DMS153 (cell line): ENCODE measurements at places on chromosomes 12 and 14.

DNA sequence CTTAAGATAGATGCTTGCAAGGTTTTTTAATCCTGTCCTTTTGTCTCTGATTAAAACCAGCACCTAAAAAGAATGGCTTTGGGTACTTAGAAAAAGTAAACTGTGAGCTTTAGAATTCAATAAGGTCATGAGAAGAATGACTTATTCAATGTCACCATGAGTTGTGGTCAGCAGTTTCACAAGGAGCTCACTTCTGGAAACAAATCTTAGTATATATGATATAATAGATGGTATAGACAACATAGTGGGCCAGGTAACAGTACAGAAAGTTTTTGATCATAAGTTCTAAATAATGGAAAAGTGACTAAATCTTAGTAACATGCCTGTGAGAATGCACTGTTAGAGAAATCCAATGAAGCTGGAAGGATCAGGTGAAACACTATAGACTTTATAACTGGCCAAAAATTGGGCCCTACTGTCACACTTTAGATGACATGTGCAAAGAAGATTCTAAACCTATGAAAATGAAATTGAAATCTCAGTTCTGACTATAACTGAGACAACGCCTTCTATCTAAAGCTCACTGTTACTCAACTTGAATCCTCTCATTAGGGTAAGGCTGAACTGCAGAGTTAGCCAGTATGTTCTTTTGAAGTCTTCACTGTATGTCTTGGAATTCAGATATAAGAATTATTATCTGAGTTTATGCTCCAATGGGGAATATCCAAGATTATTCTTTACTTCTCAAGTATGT, 42.4 kb upstream of the RAD51AP1 start:
- no peak for DNase-seq

- DNase-seq = no peak
Measured at GRCh38 chr12:78343657-78344056, 513.0 kb downstream of the NAV3 start.

- DNase-seq = no peak
Measured at GRCh38 chr12:84572196-84572595, 340.4 kb downstream of the SLC6A15 start.

- no peak for DNase-seq
Measured at GRCh38 chr14:34715127-34715863, 902 bp upstream of the CFL2 start.

- DNase-seq = no peak
Measured at GRCh38 chr14:50964683-50965390, 20.6 kb upstream of the PYGL start.

DNA sequence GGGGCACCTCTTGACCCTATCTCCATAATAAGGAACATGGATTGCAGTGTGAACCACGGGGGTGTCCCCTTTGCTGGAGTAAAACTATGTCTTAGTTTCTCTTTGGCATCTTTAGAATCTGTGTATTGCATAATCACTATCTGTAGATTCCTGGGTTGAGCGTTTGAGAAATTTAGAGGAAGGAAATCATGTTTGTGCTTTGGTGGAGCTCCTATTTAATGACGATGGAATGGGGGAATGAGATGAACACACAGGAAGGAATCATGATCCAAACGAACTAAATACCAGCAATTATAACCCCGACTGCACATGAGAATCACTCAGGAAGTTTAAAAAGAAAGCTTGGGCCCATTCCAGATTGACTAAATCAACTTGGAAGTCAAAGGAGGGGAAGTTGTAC, 1.3 kb upstream of the MYG1 start:
- DNase-seq = no peak

- DNase-seq = no peak
Measured at GRCh38 chr12:4261655-4262054, 11.9 kb upstream of the CCND2 start.

- DNase-seq = no peak
Measured at GRCh38 chr12:43579206-43579605, 27.2 kb upstream of the ADAMTS20 start.

DNA sequence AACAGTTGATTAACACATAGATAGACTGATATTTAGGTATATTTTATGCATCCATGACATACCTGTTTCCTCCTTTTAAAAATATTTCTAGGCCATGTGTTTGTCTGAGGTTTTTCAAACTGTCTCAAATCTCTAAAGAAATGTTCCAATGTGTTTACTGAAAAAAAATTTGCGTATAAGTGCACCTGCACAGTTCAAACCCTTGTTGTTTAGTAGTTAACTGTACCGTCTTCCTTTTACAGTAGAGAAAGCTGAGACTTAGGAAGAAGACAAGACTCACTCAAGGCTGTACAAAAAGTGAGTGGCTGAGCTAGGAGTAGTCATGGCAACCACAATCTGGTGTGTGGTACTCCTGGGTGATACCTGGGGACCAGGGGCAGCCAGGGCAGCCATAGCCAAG, 934.6 kb downstream of the VRK1 start:
- no peak for DNase-seq

DNA sequence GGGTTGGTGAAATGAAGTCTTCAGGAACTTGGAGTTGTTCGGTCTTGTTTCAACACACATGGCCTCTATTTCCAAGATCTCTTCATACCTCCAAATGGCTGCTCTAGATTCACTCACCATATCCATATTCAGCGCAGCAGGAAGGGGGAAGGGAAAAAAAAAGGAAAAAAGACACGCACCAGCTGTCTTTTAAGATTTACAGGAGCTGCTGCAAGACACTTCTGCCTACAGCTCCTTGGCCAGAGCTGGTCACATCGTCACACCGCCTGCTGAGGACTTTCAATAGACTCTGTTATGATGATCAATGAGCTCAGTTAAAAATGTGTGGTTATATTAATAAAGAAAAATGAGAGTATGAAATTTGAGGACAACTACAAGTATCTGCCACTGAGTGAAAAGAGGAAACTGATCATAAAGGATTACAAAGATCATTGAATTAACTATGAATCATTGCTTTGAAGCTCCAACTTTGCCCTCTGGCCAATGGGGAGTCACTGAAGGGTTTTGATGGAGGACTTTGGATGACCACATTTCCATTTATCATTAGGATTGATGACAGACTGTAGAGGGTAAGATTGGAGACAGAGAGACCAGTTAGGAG, 182.1 kb upstream of the HMGA2 start:
- no peak for DNase-seq

DNA sequence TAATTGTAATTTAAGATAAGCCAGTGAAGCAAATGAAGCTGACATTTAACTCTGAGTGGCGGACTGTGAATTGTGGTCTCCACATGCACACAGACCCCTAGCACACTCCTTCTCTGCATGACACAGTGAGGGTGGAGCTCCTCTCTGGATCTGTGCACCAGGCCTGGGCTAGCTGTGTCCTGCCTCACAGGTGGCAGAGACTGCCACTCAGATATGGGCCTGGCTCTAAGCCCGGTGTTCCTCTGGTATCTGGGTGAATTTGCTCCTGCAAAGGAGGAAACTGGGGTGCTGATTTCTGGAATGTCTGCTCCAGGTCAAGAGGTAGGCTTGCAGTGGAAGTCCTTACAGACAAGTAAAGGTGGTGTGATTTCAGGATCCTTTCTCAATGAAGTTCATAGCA, 282.4 kb downstream of the FOXN3 start:
- no peak for DNase-seq

DNA sequence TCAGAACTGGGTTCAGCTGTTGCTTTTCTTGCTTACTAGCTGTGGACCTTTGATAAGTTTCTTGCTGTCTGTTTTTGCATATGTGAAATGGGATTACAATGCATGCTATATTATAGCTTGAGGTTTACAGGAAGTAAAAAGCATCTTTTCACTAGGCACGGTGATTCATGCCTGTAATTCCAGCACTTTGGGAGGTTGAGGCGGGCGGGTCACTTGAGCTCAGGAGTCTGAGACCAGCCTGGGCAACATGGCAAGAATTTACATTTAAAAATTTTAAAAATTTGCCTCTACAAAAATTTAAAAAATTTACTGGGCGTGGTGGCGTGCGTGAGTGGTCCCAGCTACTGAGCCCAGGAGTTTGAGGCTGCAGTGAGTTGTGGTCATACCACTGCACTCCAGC, 42.0 kb downstream of the CALM1 start:
- no peak for DNase-seq

DNA sequence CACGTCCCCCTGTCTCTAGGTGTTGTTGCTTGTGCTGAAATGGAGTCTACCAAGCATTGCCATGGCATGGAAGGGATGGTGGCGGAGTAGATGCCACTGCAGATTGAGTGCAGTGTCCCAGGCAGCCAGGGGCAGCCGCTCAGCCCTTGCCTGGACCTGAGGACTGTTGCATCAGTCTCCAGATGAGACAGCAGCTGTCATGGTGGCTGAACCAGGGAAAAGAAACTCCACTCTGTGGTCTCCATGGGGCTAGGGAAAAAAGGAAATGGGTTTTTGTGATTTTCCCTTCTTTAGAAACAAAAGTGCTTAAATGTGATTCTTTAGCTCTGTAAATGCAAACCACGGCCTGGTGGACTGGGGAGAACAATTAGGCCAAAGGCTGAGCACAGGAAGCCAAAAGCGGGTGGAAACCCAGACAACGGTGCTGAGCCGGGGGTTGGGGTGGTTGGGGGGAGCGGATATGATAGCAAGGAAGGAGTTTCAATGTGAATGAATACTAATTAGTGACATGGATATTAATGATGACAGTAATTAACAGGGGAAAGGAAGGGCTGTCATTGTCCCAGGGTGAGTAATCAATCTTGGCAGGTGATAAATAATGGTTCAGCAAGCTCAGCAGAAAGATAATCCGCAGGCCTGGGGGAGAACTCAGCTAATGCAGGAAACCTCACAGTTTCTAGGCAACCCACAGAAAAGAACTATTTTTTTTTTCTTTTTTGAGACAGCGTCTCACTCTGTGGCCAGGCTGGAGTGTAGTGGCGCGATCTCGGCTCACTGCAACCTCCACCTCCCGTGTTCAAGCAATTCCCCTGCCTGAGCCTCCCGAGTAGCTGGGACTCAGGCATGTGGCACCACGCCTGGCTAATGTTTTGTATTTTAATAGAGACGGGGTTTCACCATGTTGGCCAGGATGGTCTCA, 442.6 kb downstream of the DPF3 start:
- no peak for DNase-seq

DNA sequence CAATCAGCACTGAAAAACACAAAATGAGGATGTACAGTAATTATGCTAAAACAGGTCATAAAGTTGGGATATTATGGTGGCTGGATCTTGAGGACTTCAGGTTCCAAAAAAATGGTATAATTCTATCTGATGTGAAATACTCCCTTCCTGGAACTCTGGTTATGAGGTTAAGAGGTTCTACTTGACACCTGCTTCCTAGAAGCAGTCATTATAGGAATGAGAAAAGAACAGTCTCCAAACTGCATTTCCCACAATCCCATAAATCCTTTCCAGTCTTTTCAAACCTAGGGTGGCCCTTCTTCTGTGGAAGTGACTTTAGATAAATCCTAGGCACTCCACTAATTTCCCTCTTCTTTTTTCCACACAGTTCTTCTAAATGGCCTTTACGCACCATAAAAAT, 63.7 kb upstream of the OR10AD1 start:
- no peak for DNase-seq

DNA sequence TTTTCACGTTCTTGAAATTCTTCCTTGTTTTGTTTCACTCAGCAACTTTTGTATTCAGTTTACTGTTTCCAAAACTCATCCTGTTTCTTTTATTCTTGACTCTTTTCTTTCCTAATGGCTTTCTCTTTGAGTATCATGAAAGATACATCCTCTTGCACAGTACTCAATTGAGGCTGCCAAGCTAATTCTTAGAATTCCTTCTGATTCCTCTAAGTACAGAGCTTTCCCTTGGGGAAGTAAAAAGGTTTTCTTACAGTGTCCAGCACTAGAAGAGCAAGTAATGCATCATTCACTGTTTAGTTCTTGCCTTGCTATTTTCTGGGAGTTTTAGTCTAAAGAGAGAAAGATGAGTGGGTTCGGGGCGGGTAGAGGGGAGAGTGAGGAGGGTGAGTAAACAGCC, 154.1 kb downstream of the NEDD1 start:
- DNase-seq = no peak

- DNase-seq = no peak
Measured at GRCh38 chr12:108798551-108799221, 58.7 kb downstream of the SSH1 start.

DNA sequence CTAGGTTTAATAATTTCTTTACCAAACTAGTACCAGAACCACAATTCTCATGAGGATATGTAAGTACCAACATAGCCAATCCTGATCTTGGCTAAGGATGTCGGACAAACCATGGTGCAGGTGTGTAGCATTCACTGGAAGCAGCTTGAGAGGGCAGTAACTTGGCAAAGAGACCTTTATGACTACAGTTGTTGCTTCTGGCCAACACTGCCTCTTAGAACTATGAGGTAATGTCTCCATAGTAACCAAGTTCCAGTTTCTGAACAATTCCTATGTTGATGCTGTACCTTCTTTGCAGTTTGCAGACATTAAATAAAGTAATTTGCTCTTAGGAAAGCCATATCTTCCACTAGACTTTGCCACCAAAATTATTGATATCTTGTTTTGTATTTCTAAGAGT, at the start of gene LMNTD1:
Gene LMNTD1 (minus strand): TSS at position 186 of the 400 bp plus-strand sequence. CDS start 324 bp downstream, outside the sequence.
- DNase-seq = no peak

GRCh38 chr12:130992448-130992847, 38.7 kb downstream of the ADGRD1 start:
- DNase-seq = peak; percentile 48

GRCh38 chr12:93895089-93895445, 217.9 kb downstream of the CRADD start:
- DNase-seq = no peak

GRCh38 chr14:103728721-103729120, 13.1 kb downstream of the ZFYVE21 start:
- DNase-seq = no peak

DNA sequence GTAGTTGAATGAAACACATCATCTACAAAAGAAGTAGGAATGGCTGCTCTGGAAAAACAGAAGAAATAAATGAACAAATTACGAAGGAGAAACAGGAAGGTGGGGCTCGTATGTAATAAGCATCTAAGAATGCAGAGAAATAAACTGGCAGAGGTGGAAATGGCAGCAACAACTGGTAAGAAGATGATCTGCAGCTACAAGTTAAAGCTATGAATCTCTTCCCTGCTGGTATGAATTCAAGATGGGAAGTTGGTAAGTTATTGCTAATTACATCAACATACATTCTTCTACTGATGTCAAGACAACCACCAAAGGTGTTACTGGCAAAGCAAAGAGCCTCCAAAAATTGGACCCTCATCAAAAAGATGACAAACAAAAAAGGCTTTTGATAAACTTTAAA, 59.8 kb downstream of the HECTD4 start:
- no peak for DNase-seq

DNA sequence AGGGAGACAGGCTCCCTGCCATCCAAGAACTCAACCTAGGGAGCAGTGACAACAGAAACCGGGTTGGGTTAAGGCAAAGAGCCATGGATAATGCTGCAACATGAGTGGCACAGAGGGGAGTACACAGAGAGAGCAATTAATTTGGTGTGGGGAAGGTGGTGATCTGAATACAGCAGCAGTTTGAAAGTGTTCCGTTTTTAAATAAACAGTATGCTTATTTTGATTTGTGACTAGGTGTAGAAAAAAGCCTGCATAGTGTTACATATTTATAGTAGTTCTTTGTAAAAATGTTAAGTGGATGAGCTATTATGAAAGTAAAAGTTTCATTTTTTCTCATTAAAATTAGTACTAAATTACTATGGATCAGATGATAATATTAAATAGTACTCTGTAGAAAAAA, 8.7 kb downstream of the AKAP5 start:
- no peak for DNase-seq
